Activated CD8-positive, alpha-beta memory T cell treated with anti-CD3 and anti-CD28 coated beads for 1 hour (primary cell): ENCODE measurements at places on chromosomes 16 and 17.
A peak's percentile ranks its signal among the peaks of the same experiment; 100 is the strongest.

DNA sequence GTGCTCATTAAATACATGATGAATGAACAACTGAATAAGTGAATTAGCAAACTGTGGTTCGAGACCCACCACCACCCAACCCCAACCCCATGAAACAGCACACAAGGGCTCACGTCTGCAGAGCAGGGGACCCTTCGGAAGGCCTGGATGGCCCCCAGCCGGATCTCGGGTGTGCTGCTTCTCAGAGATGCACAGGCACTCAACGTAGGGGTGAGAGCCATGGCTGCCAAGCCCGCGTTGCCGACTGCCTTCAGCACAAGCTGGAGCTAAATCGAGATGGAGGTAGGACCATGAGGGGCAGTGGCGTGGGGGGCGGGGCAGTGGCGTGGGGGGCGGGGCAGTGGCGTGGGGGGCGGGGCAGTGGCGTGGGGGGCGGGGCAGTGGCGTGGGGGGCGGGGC is 93.2 kb downstream of the LITAF start:
- DNase-seq = no peak

DNA sequence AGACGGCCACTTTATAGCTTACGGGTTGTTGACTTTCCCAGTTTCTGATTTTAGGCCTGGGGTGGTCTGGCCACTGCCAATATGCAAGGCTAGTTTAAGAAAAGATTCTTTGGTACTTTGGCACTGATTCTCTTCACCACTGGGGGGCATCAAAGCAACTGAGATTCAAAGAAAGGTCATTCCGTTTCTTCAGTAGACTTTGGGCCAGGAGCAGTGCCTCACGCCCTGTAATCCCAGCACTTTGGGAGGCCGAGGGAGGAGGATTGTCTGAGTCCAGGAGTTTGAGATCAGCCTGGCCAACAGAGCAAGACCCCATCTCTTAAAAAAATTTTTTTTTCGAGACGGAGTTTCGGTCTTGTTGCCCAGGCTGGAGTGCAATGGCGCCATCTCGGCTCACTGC is 53.0 kb downstream of the RPA1 start:
- no peak for DNase-seq

GRCh38 chr17:36869856-36870719 is 67.2 kb upstream of the LHX1 start:
- no peak for DNase-seq

DNA sequence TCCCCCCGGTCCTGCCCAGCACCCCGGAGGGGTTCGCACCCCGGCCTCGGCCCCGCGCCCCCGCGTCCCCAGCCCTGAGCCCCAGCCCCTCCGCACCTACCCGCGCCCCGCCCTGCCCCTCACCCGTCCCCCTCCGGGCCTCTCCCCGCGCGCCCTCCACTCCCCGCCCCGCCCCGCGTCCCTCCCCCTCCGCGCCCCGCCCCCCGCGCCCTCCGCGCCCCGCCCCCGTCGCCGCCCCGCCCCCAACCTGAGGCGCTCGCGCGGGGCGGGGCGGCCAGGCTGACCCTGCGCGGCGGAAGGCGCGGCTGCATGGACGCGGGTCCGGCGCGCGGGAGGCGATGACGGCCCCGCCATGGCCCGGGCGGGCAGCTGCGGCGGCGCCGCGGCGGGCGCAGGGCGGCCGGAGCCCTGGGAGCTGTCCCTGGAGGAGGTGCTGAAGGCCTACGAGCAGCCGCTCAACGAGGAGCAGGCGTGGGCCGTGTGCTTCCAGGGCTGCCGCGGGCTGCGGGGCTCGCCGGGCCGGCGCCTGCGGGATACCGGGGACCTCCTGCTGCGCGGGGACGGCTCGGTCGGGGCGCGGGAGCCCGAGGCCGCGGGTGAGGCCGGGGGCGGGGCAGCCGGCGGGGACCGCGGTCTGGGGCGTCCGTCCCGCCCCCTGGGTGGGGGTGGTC is at the start of gene SPIRE2:
SPIRE2 (plus strand) TSS at position 277 of the 671 bp plus-strand sequence; CDS start at position 353, 76 bp downstream.
- no peak for DNase-seq

DNA sequence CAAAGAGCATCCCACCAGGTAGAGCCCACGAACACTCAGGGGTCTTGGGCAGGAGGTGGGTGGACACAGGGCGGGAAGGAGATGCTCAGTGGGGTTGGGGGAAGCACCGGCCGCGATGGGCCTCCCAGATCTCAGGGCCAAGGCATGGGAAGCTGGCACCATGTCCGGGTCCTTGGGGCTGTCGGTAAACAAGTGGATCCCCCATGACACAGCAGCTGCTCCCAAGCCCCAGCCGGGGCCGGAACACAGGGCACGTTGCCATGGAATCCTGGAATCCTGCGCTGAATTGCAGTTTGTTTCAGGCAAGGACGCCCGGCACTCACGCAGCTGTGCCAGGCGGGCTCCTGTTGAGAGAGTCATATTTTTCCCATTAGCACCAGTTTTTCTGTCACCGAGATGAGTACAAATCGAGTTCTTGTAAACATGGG is 23.0 kb upstream of the CHMP6 start:
- DNase-seq = no peak

- DNase-seq = peak; percentile 87
Observed at GRCh38 chr17:79839356-79840268, at the start of gene CBX4. Gene CBX4, minus strand, starts transcription at chr17:79839440. Its CDS starts 189 bp downstream, at chr17:79839251.

- DNase-seq = no peak
Observed at GRCh38 chr17:40178021-40178601, 841 bp downstream of the RAPGEFL1 start.
